MV-4-11 (cell line): ENCODE measurements at places on chromosomes 13 and 19.

DNA sequence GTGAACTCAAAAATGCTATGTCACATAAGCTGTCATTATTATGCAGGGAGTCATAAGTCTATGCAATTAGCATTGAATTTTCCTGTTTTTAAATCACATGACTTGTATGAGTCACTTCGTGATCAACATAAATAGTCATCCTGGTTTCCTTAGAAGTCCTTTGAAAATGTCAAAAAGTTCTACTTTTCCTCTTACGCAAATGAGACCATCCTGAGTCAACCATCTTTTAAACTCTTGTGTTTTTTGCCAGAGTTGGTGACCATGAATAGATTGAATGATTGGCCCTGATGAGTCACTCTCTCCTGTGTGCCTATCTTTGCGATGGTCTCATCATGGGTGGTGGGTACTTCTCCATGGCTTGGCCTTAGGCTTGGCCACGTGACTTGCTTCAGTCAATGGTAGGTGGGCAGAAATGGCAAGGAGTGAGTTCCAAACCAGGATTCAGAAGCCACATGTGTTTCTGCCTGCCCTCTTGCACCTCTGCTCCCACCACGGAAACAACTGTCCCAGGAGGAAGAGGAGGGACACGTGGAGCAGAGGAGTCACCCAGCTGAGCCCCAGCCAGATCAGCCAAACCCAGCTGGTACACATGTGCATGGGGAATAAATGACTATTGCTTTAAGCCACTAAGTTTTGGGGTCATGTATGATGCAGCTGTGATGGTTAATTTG, 123.5 kb upstream of the CACNA1A start:
- DNase-seq = peak; percentile 37

- DNase-seq = peak; percentile 71
Measured at GRCh38 chr19:4916292-4917082, 7.2 kb downstream of the UHRF1 start.

GRCh38 chr13:26494571-26495195, 62.8 kb upstream of the WASF3 start:
- no peak for DNase-seq

DNA sequence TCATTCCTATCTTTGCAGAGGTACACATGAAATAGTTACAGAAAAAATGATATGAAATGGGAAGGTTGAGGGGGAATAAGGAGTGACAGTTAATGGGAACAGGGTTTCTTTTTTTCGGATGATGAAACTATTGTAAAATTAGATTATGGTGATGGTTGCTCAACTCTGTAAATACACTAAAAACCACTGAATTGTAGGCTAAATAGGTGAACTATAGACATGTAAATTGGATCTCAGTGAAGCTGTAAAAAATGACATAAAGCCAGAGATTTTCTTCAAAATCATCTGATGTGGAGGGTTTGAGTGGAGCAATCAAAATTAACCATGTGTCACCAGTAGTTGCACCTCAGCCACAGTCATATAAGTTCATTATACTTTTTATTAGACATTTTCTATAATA, 6.6 kb upstream of the FLT3 start:
- peak; percentile 49 for DNase-seq

GRCh38 chr13:59458908-59459579, 704.7 kb downstream of the DIAPH3 start:
- DNase-seq = peak; percentile 43

GRCh38 chr19:56699552-56699951, 28.0 kb upstream of the ZNF835 start:
- DNase-seq = no peak

- DNase-seq = no peak
Measured at GRCh38 chr19:6854758-6855157, 32.6 kb upstream of the ADGRE1 start.

DNA sequence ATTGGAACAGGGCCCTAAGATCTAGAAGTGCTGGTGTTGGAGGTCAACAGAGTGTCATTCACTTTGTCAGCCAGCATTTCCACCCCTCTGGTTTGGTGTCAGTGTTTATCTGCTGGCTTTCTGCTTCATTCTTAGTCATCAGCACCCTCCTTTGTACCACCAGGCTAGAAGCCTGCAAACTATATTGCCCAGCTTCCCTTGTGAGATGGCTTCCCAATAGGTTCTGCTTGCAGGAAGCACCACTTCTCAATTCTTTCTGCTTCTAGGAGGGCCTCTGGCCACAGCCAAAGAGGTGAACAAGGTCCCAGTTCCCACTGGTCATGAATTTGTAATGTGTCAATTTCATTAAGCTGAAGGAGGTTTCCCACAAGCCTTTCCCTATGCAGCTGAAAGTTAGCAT, 36.4 kb upstream of the CALM3 start:
- peak; percentile 57 for DNase-seq

DNA sequence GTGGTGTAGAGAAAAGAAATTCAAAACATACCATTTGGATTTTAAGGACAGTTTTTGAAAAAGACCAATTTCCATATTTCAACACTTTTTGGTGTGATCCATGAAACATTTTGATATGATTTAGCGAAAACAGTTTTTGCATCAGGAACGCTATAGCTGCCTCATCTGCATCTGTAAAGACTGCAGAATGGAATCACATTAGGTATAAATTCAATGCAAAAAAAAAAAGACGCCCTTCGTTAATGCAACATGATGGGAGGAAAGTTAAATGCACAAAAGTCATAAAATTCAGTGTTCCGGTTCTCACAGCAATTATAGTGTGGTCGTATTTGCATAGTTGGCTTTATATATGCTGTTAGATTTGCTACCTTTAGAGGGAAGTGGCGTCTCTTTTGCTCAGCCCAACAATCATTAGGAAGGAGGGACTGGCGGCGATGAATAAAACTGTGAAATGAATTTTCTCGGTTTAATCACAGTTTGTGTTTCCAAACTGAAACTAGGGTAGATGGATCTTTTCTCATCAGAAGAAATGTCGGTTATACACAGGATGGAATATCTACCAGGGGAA, 215.7 kb downstream of the TEX29 start:
- DNase-seq = no peak

GRCh38 chr13:107102676-107103075, 534.7 kb upstream of the ARGLU1 start:
- DNase-seq = no peak

GRCh38 chr13:99636306-99636705, 135.0 kb downstream of the TM9SF2 start:
- DNase-seq = no peak

GRCh38 chr13:30907121-30907861, 1.2 kb downstream of the MEDAG start:
- DNase-seq = no peak

- DNase-seq = no peak
Measured at GRCh38 chr13:25771202-25771601, 280.6 kb downstream of the SHISA2 start.

DNA sequence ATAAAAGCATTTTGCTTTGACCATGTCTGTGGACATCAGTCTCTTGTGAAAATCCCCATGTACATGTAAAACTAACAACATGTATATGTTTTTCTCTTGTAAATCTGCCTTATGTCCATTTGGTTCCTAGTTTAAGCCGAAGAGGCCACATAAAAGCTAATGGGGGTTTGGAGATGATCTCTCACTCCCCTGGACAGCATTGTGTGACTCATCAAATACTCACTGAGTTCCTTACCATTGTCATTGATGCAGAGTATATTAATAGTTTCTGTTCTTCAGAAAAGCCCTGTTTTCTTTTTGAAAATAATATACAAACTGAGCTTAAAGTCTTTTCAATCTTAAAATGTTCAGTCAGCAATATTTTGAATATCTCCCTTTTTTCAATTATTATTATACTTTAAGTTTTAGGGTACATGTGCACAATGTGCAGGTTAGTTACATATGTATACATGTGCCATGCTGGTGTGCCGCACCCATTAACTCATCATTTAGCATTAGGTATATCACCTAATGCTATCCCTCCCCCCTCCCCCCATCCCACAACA, 536.7 kb upstream of the HTR2A start:
- no peak for DNase-seq

DNA sequence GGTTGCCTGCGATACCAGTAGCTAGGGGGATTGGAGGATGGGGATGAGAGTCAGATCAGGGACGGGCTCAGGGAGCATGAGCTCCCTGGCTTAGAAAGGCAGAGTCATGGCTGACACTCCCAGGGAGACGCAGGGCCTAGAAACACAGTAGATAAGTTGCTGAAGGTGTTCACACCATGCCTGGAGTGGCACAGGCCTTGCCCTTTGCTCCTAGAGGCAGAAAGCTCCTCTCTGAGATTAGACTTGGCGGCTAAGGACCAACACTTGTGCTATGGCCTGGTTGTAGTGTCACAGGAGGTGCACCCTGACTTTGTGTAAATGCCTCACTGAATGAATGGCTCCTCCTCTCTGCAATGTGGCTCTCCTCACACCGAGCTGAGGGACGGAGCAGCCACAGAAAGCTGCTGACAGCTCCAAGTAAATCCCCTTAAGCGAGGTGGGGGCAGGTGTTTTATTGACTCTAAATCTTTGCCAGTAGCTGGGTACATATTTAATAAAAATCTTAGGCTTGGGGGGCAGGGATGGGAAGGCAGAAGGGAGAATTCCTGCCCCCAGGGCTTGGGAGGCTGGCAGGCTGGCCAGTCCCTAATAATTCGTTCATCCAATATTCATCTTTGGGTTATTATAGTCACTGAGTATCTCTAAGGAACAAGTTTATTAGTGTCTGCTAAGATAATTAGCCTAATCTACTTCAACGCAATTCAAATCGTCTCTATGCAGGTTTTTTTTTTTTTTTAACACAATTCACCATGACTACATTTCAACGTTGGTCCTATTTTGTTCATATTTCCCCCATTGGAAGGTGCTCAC, 54.9 kb downstream of the SIAH3 start:
- no peak for DNase-seq

- peak; percentile 65 for DNase-seq
Measured at GRCh38 chr19:34994643-34995541, 5.2 kb upstream of the GRAMD1A start.

DNA sequence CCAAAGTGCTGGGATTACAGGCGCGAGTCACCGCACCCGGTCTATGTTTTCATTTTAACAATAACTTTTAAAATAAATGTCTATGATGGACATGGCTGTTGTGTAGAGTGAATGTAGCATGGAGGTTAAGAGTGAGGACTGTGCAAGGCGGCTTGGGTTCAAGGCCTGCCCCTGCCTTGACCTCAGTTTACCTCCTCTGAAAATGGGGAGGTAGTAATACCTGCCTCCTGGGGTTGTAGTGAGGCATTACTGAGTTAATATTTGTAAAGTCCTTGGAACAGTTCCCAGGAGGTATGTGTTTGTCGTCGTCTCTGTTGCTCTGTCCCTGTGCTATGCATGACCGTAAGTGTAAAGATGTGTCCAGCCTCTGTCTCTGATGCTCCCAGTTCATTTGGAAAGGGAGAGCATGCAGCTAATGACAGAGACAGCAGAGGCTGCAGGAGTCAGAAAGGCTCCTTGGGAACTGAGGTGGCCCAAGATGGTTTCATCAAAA, 9.4 kb downstream of the GARRE1 start:
- DNase-seq = no peak

GRCh38 chr13:21825801-21826200, 154.9 kb downstream of the FGF9 start:
- no peak for DNase-seq

- DNase-seq = no peak
Measured at GRCh38 chr13:106772006-106772601, 204.2 kb upstream of the ARGLU1 start.

DNA sequence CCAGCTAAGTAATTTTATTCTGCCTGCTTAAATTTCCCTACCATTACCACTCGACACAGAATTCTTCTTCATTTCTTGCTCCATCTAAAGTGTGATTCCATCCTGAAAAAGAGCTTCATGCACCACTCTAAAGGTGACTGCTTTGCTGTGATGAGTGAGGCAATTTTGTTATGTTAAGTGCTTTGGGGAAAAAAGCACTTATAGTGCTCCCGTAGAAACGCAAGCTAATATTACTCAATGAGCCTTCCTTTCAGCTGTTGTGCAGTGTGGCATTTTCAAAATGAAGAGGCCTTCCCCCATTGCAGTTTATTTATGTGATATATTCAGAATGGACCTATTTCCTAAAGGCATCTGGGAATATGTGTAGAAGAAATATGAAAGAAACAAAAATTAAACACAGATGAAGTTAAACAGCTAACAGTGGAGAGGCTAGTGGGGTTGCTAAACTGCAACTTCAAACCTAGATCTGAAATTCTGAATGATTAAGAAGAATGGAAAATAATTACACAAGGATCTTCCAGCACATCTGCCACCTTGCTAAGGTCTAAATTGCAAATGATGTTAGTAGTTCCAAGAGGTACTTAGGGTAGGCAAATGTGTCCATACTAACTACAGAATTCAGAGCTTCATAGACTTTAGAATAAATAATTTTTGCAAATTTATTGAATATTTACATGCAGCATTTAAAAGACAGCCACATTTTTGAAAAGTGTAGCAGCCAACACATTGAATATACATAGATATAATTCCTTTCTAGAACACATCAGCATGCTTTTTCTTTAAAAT, 211.7 kb downstream of the DCT start:
- no peak for DNase-seq

GRCh38 chr13:113404723-113405471, 41.0 kb upstream of the GRTP1 start:
- DNase-seq = no peak

DNA sequence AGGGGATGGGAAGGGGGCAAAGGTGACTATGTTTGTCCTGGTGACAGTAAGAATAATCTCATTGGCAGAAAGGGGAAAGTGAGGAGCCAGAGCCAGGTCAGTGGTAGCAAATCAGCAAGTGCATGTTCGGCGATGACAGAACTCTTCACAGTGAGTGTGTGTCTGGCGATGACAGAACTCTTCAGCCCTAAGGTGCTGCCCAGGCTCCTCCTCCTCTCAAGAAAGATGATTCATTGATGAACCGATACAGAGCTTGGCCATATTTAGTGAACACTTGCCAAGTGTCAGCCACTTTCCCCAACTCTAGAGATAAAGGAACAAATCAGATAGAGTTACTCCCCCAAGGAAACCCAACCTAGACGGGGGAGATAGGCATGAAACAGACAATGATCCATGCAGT, 199.3 kb upstream of the UBL3 start:
- no peak for DNase-seq

GRCh38 chr13:38883783-38884182, 106.8 kb downstream of the STOML3 start:
- no peak for DNase-seq

- DNase-seq = no peak
Measured at GRCh38 chr13:21909331-21909730, 238.5 kb downstream of the FGF9 start.

DNA sequence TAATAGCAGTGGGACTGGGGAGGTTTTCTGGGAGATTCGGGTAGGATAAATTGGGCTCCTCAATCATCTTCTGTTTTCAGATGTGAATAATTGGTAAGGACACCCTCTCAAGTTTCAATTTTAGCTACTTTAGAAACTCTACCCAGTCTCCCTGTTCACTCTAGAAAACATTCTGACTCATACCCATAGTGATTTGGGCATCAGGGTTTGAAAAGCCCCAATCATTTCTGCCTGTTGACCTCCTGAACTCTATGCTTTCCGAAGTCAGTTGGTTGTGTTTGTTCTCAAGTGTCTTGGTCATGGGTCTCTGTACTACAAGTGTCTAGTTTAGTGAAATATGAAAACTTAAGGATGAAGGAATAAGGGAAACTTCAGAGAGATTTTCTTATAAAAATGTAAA, 911.3 kb upstream of the GPC6 start:
- no peak for DNase-seq
